ENCODE measurements at places on chromosomes 5 and 9.

DNA sequence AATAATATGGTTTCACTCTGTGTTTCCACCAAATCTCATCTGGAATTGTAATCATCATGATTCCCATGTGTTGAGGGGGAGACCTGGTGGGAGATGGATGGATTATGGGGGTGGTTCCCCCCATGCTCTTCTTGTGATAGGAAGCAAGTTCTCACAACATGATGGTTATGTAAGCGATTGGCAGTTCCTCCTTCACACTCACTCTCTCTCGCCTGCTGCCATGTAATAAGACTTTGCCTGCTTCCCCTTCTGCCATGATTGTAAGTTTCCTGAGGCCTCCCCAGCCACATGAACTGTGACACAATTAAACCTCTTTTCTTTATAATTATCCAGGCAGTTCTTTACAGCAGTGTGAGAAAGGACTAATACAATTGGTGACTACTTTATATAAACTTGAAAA lies 48.4 kb downstream of the PTBP3 start:
- DNase-seq = no peak

- DNase-seq = no peak
Measured at GRCh38 chr5:162672061-162672460, 604.5 kb downstream of the GABRG2 start.

- DNase-seq = no peak
Measured at GRCh38 chr5:178214160-178214803, 9.9 kb downstream of the HNRNPAB start.

GRCh38 chr5:5348135-5348534 lies 74.3 kb upstream of the ICE1 start:
- no peak for DNase-seq

GRCh38 chr5:167652690-167653089 lies 638.8 kb upstream of the WWC1 start:
- no peak for DNase-seq

GRCh38 chr5:32182463-32183063 lies 8.4 kb upstream of the GOLPH3 start:
- DNase-seq = no peak

GRCh38 chr9:137308057-137308619 lies 6.1 kb upstream of the NRARP start:
- no peak for DNase-seq

- no peak for DNase-seq
Measured at GRCh38 chr5:84378420-84378819, 6.3 kb downstream of the EDIL3 start.

- no peak for DNase-seq
Measured at GRCh38 chr9:91623004-91623403, 199.4 kb upstream of the NFIL3 start.

GRCh38 chr9:133155156-133155555 lies 8.6 kb downstream of the GBGT1 start:
- DNase-seq = no peak

- no peak for DNase-seq
Measured at GRCh38 chr9:22274477-22274876, 172.1 kb upstream of the DMRTA1 start.

DNA sequence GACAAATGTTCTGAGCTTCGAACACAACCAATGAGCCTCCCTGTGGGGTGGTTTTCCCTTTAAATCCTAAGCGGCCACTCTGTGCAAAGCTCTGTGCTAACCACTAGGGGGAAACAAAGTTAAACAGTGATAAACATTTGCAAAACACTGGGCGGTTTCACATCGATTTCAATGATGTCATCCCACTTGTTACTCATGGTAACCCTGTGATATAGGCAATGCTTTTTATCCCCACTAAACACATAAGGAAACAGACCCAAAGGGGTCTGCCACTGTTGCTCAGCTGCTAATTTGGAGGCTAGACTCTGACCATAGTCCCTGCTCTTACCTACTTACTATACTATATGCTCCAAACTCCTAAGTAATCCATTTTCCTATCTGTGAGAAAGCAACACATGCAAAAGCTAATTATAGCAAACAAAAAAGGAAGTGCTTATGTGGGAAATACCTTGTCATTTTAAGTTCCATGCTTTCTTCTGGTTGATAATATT lies 57.3 kb downstream of the PTPN3 start:
- no peak for DNase-seq

DNA sequence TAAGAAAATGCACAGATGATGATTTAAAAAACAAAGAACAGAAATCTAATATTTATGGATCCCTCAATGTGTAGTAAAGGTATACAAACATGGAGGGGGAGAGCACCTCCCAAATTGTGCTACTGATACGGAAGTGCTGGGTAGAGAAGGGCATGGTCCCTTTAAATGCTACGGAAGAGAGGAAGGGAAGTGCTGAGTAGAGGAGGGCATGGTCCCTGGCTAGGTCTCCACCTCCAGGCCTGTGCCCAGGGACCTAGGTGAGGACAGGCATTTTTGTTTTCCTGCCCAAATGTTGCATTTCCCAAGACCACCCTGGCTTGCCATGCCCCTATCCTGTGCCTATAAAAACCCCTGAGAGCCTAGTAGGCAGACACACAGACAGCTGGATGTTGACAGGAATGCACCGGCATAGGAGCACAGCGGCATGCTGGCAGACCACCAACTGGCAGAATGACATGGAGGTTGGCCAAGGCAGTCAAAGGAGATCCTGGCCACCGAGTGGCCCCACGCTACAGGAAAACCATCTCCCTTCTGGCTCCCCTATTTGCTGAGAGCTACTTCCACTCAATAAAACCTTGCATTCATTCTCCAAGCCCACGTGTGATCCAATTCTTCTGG lies 62.1 kb upstream of the SPDL1 start:
- no peak for DNase-seq

DNA sequence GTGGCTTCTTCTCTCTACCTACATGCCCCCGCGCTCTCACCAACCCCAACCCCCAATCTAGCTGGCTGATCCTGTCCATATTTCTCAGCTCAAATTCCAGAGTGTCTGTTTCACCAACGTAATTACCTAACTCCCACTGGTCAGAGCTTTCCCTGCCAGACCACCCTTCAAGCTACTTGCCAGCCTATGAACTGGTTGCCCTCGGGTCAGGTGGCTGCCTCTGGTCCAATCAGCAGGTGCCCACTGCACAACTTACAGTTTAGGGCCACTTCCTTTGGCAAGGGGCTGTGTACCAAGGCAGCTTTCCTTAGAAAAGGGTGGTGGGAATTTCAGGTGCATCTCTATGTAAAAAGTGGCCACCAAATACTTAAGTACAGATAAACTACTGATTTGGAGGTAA lies 92.2 kb upstream of the SLC30A5 start:
- no peak for DNase-seq

- no peak for DNase-seq
Measured at GRCh38 chr5:33231935-33232334, 208.8 kb upstream of the TARS1 start.

DNA sequence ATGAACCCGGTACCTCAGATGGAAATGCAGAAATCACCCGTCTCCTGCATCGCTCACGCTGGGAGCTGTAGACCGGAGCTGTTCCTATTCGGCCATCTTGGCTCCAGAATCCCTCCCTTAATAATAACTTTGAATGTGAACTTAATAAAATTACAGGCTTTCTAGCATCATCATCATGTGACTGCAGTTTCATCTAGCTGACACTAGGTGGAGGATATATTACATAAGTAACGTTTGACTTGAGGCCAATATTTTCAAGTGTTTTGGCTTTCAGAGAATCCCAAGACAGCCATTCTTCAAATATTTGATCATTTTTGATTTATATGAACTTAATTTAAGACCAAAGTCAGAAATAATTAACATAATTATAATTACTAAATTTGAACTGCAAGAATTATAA lies 474.9 kb upstream of the CDH10 start:
- no peak for DNase-seq

DNA sequence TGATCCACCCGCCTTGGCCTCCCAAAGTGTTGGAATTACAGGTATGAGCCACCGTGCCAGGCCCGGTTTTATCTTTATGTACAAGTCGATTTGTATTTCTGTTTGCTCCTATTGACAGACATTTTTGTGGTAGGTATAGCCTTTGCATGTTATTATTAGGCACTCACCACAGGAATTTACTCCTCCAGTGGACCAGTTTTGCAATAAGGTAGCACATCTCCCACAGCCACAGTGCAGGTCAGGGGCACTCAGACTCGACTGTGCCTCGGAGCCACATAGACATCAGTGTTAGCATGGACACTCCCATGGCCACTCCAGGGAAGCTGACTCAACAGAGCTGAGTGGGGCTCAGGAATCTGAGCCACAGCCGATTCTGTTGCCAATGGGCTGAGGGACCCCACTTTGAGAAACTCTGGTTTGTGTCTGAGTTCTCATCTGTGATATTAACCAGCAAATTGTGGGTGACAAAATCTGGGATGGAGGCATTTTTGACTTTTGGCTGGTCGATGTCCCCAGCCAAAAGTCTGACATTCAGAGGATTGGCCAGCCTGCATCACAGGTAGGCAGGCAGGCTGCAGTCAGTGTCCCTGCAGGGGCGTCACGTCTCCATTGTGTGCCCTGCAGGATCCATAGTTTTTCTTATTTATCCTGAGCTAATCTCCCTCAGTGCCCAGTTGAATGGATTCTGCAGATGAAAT lies 15.0 kb upstream of the SHB start:
- DNase-seq = no peak
